ENCODE measurements at places on chromosomes 7 and 10.
A peak's percentile ranks its signal among the peaks of the same experiment; 100 is the strongest.

DNA sequence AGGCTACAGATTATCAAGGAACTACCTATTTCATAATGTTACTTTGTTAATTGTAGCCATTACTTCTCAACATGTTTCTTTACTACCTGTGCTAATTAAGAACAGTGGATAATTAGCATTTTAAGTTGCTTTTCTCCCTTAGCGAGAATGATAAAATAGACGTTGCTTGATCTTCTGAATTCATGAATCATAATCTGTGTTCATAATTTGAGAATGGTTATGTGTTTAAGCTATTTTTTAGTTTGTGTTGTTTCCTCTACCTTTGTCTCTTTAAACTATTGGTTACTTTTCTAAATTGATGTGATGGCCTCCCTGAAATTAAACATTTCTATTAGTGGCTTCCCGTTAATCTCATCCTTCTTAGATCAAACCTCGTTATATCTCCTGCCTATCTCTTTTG, at the start of gene ZRANB1:
Gene ZRANB1 (plus strand): TSS at position 301 of the 400 bp plus-strand sequence. CDS start 371 bp downstream, outside the sequence.
- DNase-seq = no peak

DNA sequence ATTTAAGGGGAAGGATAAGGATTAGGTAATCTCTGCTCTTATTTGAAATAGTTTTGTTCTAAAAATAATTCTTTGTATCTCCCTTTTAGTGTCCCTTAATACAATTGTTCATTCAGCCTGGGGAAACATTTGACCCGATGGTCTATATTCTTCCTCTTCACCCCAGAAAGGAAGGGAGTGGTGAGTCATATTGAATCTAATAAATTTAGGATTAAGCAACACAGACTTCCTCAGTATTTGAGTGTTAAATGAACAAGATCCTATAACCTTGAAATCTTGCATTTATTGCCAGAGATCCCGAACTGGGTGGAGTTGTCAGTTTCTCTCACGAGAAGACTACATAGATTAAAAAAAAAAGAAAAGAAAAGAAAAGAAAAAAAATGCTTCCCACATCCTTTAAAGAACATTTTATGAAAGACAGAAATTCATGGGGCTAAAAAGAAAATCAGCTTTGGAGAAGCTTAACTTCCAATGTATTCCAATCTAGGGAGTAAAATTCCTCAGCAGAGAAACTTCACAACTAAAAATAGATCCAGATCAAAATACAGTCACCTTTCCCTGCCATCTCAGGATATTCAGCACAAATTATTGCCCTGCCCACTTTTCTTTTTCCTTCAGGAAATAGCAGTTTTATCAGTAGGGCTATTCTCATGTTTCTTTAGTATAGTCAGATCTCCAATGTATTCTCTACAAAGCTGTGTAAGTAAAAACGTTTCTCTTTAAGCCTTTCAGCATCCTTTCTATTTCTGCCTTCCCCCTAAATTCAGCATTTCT, 82.2 kb downstream of the SEMA3D start:
- DNase-seq = no peak

DNA sequence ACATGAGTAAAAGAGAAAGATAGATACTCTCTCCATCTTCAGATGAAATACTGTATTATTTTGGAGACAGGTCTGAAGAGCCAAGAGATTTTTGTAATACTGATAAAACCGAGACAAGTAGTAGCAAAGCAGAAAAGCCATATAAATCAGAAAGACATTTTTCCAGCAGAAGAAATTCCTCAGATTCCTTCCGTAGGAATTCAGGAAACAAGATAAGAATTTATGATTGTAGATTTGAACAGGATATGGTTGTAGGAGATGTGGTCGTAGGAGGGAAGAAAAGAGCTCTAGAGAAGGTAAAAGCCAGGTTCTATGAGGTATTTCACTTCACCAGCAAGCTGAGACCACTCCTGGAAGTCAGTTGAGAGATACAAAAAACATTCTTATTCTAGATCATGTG, 17.6 kb upstream of the AASS start:
- no peak for DNase-seq

GRCh38 chr7:95180-95862, 97.0 kb upstream of the FAM20C start:
- DNase-seq = no peak

- no peak for DNase-seq
Observed at GRCh38 chr7:118826246-118826645, 601.7 kb downstream of the ANKRD7 start.

- no peak for DNase-seq
Observed at GRCh38 chr7:13770305-13770704, 219.2 kb downstream of the ETV1 start.

- DNase-seq = no peak
Observed at GRCh38 chr7:74284781-74285259, 4.4 kb upstream of the CLIP2 start.

GRCh38 chr7:123715198-123715597, 33.6 kb downstream of the WASL start:
- DNase-seq = no peak

DNA sequence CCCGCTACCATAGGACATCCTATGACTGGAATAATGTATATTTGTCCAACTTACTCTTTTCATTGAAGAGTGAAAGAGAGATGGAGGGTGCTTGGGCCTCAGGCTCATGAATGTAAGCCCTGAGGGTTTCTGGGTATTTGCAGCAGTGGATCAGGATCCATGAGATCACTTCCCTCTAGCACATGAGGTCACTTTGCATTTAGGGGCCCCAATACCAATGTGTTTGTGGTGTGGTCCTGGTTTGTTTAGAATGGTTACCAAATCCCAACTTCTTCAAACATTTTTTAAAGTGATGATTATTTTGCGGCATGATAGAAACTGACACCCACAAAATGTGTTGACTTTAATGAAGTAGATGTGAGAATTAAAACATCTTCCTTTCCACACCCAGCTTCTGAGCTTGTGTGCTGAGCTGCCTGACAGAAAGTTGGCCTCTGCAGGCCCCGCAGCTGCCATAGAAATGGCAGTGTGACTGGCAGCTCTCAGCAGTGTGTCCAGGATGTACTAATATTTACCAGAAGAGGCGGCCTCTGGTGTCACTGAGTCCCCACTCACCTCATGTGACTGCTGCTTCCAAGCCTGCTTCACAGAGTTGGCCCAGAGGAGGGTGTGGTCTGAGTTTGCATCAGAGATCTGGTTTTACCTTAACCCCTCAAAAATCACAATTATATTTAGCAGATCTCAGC, 447.6 kb upstream of the NPVF start:
- no peak for DNase-seq

GRCh38 chr7:93715234-93715633, 140.7 kb upstream of the CALCR start:
- DNase-seq = peak; percentile 29

- DNase-seq = peak; percentile 20
Observed at GRCh38 chr7:28296571-28297483, 115.5 kb upstream of the CREB5 start.

DNA sequence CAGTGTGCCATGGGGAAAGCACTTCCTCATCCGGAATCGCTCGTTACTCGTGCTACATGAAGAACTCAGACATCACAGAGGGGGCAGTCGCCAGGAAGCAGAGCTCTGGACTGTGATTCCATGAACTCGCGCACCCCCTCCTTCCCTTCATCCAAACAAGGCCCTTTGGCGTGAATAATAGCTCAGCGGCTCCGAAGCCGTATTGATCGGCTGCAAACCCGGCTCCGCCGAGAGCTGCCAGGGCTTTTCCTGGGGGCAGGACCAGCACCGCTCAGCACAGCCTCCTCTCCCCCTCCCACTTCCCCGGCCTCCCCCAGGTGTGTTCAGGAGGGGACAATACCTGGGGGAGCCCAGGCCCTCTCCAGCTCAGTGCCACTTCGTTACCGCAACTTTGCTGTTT, 129.0 kb upstream of the TCF7L2 start:
- no peak for DNase-seq

DNA sequence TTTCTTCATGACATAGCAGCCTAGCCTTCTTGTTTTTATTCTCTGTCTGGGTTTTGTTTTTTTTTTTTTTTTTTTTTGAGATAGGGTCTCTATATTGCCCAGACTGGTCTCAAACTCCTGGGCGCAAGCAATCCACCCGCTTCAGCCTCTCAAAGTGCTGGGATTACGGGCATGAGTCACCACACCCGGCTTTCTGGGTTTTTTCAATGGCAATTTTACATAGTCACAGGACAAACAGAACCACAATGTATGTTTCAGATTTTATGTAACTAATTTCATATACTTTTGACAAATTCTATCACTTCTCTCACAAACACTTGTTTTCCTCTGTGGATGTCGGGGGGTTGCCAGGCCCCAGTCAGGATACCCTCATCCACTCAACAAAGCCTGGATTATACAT, 16.5 kb downstream of the DOCK4 start:
- no peak for DNase-seq

GRCh38 chr7:92751902-92752901, 84.2 kb downstream of the CDK6 start:
- DNase-seq = no peak

- DNase-seq = no peak
Observed at GRCh38 chr10:70898687-70899086, 10.3 kb upstream of the PCBD1 start.

GRCh38 chr10:30494558-30494957, 60.6 kb downstream of the MAP3K8 start:
- DNase-seq = no peak

DNA sequence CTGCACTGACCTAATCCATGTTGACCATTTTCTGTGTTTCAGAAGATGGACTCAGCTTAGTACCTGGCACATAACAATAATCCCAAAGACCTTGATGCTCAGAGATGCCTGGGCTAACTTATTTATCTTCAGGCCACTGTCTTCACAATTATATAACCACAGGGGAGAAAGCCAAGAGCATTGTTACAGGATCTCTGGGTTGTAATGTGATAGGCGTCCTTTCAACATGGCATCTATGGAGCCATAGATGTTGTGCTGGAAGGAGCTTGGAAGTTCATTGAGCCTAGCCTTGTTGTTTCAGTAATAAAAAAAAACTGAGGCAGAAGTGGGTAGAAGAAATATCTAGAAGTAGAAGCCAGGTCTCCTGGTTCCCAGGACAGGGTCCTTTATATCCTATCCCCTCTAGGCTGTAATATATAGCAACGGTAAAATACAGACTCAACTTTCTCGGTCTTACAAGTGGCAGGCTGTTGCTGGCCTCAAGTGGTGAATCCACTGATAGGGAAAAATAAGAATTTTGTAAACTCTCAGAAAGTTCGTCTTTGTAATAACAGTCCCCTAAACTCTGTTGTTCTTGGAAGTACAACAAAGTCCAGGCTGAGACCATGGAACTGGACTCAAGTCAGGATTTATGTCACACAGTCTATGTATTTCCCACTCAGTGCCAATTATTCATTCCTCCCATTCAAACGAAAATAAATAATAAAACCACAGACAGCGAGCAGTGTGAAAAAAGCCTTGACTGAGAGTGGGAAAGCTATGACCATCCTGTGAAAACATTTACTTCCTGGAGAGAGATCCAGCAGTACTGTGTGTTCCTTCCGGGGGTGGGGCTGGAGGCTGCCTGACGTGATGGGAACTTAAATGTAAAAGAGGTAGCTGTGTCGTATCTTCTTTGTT, 277.6 kb downstream of the REEP3 start:
- no peak for DNase-seq

- no peak for DNase-seq
Observed at GRCh38 chr7:136925556-136925955, 57.1 kb downstream of the CHRM2 start.

- peak; percentile 83 for DNase-seq
Observed at GRCh38 chr7:100655908-100656674, at the start of gene ACTL6B. Gene ACTL6B, minus strand, starts transcription at chr7:100656448. Its CDS starts 94 bp downstream, at chr7:100656354.

DNA sequence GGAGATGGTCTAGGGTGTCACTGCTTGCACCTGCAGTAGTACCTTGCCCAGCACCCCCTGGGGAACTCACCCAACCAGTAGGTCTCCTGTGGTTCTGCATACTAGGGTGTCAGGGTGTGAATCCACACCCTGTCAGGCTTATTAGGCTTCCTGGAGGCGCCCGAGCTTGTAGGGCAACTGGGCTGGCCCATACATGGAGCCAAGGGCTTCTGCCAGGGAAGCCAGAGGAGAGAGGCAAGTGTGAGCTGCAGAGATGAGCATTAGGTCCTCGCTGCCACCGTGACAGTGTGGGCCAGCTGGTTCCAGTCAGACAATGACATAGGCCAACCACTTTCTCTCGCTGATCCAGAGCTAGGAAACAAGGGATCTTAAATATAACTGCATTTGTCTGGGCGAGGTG, 11.2 kb downstream of the MXI1 start:
- DNase-seq = no peak

GRCh38 chr7:28625432-28625831, 213.1 kb downstream of the CREB5 start:
- DNase-seq = no peak

GRCh38 chr10:44395396-44395795, 10.5 kb upstream of the CXCL12 start:
- no peak for DNase-seq

DNA sequence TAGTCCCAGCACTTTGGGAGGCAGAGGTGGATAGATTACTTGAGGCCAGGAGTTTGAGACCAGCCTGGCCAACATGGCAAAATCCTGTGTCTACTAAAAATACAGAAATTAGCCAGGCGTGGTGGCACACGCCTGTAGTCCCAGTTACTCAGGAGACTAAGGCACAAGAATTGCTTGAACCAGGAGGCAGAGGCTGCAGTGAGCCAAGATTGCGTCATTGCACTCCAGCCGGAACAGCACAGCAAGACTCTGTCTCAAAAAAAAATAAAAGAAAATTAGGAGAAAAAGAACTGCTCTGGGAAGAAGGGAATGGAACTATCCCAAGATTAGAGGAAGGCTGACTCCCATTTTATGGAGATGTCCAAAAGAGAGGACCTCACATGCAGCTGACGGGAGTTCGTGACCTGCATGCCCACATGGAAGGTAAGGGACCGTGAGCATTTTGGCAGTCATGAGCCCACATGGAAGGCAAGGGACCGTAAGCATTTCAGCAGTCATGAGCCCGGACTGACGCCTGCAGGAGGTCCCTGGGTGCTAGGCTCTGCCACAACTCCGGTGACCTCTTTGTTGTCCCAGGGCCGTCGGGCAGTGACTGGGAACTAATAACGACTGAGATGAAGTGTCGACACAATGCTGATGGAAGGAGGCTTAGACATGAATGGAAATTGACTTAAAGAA, 18.6 kb upstream of the GTPBP4 start:
- no peak for DNase-seq

- no peak for DNase-seq
Observed at GRCh38 chr7:139494835-139495579, 11.5 kb upstream of the KLRG2 start.

DNA sequence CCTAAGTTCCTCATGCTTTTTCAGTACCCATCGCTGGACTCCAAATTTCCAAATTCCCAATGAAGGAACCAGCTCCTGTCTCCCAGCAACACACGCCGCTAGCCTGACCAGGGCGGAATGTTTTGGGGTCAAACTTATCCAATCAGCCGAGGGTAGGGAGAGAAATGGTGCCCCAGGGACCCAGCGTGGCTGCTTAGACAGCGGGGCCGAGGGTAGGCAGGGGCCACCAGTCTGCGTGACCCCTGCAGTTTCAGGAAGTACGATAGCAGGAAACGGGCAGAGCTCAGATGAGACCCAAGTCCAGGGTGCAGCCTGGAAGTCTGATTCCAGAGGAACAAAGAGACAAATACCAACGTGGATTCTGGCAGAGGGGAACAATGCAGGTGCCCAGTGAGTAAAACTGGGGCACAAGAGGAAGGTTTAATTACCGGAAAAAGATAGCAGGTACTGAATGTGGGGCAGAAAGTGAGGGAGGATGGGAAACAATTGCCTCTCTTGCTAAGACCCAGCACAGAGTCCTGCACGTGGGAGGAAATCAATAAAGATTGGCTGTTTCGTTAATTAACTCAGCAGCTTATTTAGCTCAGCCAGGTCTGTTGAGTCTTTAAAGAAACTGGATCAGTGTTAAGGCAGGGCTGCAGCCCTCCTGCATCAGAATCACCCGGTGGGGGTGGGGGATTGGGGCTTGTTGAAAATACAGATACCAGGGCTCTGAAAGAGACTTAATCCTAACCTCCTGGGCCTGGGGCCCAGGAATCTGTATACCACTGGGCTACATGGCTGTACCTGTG, 50.4 kb upstream of the NFE2L3 start:
- DNase-seq = peak; percentile 51
